Naive B cell (primary cell): ENCODE measurements at places on chromosomes 12 and 14. TPM values are rescaled to one million over a fixed set of nuclear protein-coding genes. Genes with fewer than 3 reads are reported as not detected.

The TAS2R31 gene
- 0.27 TPM for polyA plus RNA-seq

The SIX4 gene
- not detected for polyA plus RNA-seq

The FLRT2 gene
- not detected for polyA plus RNA-seq

The AHSA1 gene
- polyA plus RNA-seq: 127 TPM

The ERBB3 gene
- polyA plus RNA-seq: not detected

The CCDC196 gene
- polyA plus RNA-seq: not detected

The GLS2 gene
- polyA plus RNA-seq: 0.95 TPM

The AKAP3 gene
- 2.0 TPM for polyA plus RNA-seq

The AICDA gene
- polyA plus RNA-seq: 0.52 TPM

The HNF1A gene
- not detected for polyA plus RNA-seq

- DNase-seq: no peak
Observed at GRCh38 chr12:6866920-6867412, 365 bp upstream of the TPI1 start.

DNA sequence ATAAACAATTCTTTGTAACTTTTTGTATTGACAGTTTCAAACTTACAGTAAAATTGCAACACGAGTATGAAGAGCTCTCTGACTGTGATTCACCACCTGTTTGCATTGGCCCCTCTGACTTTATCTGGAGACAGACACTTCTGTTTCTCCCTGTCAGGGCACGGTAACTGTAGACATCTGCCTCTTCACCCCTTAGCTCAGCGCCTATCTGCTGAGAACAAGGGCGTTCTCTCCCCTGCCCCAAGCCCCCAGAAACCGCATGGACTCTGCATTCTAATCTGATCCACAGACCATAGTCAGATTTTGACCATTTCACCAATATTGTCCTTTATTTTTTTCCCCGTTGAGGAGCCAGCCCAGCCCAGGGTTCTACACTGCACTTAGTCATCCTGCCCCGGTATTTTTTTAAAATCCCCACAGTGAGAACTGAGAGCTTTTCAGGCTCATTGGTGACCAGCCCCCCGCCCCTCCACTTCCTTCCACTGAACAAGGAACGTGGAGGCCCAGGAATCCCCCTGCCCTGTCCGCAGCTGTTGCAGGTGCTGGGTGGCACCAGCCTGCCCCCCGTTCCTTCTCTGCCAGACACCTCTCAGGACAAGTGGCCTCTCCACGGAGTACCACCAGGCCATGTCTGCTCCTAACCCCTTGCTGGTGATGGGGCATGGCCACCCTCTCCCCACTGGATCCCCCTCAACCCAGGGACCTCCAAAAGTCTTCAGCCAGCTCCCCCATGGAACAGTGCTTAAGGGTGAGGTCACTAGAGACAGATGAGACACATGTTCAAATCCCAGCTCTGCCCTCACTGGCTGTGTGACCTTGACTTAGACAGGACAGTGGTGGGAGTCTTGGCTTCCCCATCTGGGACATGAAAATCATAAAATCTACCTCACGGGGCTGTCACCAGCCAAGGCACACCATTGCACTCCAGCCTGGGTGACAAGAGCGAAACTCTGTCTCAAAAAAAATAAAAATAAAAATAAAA lies 11.2 kb downstream of the RHOF start:
- DNase-seq: peak; percentile 67

DNA sequence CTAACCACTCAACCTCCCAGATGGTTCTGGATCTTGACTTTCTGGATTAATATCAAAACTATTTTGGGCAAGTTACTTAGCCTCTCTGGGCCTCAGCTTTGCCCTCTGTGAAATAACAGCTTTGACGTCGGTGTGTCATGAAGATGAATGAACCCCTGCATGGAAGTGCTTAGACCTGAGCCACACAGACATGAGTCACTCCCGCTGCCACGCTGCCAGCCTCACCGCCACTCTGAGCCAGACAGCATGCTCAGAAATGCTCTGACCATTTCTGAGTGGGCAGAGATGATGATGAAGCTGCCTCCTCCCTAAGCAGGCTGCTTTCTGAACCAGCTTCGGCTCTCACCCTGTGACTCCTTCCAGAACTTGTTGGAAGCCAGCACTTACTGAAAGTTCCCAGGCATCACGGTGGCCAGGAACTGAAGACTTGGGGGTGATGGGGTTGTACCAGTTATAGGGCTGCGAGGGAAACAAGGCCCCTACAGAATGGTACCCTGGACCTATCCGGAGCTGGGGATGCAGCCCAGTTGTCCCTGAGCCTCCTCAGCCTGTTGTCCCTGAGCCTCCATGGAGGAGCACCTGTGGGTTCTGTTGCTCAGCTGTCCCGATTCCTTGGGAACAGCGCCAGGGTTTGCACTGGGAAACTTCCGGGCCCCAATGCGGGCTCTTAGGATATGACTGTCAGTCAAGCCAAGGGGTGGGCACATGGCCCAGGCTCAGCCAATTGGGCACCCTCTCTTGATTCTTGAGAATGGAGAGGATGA lies 2.0 kb upstream of the CCDC197 start:
- no peak for DNase-seq

- no peak for DNase-seq
Observed at GRCh38 chr14:59461891-59462290, 3.3 kb downstream of the GPR135 start.

DNA sequence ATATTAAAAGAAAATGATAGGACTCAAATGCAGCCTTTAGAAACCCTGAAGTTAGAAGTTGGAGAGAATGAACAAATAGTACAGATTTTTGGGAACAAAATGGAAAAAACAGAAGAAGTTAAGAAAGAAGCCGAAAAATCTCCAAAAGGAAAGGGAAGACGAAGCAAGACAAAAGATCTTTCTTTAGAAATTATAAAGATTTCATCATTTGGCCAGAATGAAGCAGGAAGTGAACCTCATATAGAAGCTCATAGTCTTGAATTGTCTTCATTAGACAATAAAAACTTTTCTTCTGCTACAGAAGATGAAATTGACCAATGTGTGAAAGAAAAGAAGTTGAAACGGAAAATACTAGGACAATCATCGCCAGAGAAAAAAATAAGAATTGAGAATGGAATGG lies 31.4 kb upstream of the TOMM20L start:
- DNase-seq: no peak

GRCh38 chr12:16198884-16199283 lies 78.6 kb downstream of the SLC15A5 start:
- no peak for DNase-seq

GRCh38 chr12:6183689-6184428 lies 16.3 kb upstream of the CD9 start:
- DNase-seq: no peak

GRCh38 chr12:130101370-130101769 lies 60.9 kb upstream of the FZD10 start:
- DNase-seq: no peak

- DNase-seq: no peak
Observed at GRCh38 chr14:76729953-76730505, 31.2 kb upstream of the VASH1 start.

DNA sequence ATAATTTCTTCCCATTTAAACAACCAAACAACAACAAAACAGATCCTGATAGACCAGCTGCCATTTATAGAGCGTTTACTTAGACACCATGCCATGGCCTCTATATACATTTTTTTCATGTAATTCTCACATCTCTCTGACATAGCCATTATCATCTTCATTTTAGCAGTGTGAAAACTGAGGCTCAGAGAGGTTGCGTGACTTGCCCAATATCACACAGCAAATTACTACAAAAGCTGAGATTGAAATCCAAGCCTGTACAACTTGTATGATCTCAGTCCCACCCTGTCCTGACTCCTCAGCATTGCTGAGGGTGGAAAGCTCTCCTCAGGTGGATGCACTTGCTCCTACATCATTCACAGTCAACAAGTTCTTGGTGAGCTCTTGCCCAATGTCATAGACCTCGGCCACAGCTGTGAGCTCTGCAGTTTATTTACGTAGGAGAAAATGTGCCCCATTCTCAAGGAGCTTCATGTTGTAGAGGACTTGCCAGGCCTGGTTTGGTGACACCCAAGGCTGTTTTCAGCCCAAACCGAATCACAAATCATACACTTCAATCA lies 55.5 kb downstream of the CRACR2A start:
- no peak for DNase-seq

- no peak for DNase-seq
Observed at GRCh38 chr12:108789546-108789945, 58.2 kb upstream of the CORO1C start.

DNA sequence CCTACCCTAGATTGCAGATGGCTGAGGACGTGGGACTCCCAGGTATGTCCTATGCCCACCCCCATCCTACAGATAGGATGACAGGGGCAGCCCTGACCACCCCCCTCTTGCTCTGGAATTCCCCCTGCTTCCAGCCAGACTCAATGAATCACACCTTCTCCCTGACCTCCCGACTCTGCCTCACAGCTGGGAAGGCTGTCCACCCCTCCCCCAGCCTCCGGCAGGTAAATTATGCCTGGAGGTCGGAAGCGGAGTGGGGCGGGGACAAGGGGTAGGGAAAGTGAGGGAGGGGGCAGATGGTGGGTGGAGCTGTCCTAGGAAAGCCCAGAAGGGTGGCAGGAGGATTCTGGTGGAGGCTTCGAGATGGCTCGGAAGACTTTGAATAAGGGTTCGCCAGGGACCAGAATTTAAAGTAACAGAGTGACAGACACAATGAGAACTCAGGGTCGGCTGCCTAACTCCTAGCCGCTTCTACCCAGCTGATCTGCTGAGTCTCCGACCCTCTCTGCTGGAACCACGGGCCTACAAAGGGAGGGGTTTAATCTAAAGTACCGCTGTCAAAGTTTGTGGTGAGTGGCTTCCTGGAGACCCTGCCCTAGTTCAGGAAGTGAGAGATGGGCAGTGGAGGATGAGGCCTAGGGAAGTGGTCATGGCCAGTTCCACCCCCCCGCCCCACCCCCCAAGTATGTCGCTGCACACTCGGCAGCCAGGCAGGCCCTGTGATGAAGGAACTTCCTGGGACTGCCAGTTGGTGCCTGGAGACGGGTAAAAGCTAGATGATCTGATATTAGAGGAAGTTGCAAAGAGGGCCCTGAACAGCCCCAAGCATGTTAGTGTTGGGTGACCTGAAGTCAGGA lies 4.2 kb downstream of the PLEKHG3 start:
- peak; percentile 23 for DNase-seq

- no peak for DNase-seq
Observed at GRCh38 chr12:81327425-81327824, 249.5 kb downstream of the ACSS3 start.

- DNase-seq: no peak
Observed at GRCh38 chr14:37544407-37544806, 50.6 kb downstream of the FOXA1 start.

GRCh38 chr14:67002994-67003753 lies 186.1 kb upstream of the GARIN2 start:
- no peak for DNase-seq

GRCh38 chr12:11862798-11863197 lies 207.9 kb upstream of the BCL2L14 start:
- no peak for DNase-seq

DNA sequence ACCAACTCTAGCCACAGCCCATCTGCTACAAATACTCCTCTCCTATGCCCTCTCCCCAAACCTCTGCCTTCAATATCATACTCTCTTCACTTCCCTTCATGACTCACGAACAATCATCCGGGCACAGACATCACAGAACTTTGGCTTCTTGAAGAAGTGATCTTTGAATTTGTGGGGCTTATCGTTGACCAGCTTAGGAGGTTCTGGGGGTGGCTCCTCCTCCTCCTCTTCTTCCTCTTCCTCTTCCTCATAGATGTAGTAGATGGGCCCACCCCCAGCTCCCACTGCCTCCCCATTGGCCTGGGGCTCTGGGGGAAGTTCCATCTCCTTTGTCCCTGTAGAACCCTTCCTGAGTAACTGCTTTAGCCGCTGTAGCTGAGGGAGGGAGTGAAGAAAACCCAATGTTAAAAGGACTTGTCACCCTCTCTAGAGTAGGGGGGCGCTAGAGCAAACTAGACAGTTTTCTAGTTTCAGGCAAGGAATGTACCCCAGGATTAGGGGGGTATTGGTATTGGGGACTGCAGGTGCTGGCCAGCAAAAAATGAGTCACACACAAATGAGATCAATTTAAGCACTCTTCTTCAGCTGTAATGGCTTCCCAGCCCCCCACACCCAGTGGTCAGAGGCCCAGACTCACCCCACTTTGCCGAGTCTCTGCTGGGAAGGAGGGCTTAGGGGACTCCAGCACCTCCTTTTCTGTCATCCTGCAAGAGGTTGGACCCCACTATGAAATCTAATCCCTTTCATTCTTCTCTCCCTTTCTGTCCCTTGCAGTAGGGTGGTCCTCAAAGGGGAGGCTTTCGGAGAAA lies 1.8 kb downstream of the STAC3 start:
- no peak for DNase-seq

DNA sequence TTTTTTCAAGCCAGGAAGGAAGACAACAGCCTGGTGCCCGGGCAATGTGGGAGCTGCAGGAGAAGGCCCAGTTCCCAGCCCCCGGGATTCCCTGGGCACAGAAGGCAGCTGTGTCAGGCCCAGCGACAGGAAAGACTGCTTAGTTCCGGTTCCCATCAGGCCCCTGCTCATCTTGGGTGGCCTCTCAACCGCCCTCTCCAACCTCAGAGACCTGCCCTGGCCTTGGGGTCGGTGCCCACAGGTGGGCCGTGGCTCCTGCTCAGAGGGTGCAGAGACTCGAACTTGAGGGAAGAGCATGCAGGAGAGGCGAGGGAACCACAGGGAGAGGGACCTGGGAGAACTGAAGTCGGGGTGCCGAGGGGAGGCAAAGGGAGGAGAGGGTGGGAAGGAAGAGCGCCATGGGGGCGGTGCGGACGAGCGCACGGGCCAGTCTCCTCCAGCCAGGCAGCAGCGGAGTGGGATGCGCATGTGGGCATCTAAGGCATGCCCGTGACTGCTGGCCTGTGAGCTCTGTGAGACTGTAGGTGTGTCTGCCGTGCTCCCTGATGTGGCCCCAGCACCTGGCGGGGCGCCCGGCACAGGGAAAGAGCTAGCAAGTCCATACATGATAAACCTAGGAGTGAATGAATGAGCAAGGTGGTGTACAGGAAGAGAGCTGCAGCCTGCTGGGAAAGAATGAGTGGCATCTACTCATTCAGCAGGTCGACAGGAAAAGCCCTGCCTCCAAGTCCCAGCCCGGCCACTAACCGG lies 42.7 kb downstream of the SSH1 start:
- no peak for DNase-seq

GRCh38 chr12:25825446-25825845 lies 133.0 kb upstream of the RASSF8 start:
- no peak for DNase-seq

DNA sequence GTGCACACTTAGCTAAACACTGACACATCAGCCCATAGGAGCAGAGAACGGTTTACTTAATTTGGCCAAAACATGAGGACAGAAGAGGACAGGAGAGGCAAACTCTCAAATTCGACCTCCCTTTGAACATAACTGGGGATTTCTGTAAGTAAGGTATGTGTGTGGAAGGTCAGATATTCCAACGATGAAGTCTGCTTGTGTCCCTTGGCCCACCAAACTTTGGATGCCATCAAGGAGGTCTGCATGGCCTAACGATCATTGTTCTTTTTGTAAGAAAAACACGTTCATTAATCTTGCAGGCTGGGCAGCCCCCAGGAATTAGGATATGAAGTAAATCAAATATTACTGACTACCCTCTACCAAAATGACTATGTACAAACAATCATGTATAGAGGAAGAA lies 908.5 kb upstream of the ATXN7L3B start:
- DNase-seq: no peak

- no peak for DNase-seq
Observed at GRCh38 chr14:43983721-43984120, 523.4 kb downstream of the FSCB start.

GRCh38 chr14:30681752-30682355 lies 59.7 kb downstream of the SCFD1 start:
- DNase-seq: no peak
